ENCODE measurements at places on chromosomes 11 and 22.
A peak's percentile ranks its signal among the peaks of the same experiment; 100 is the strongest.

DNA sequence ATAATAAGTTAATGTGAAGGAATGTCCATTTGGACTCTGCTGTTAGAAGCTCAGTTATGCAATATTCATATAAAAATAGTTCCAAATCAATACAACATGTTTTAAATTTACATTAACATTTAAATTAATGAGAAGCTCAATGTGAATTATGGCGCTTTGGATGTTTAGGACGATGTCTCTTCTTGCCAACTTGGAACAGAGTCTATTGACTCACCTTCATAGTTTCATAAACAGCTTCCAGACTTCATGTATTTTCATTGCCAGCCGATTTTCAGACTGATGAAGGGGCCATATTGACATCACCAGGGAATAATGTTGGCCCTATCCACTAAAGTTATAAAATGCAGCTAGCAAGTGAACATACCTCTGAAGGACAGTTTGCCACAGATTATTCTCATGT lies 1136.2 kb downstream of the LRRC4C start:
- no peak for DNase-seq

GRCh38 chr22:45225732-45226502 lies 14.8 kb downstream of the KIAA0930 start:
- no peak for DNase-seq

GRCh38 chr11:42407341-42407740 lies 904.5 kb upstream of the API5 start:
- peak; percentile 84 for DNase-seq

GRCh38 chr11:118171269-118172062 lies 5.0 kb downstream of the SCN2B start:
- peak; percentile 79 for DNase-seq

- DNase-seq, result no peak
Observed at GRCh38 chr11:114190630-114191029, 105.6 kb upstream of the NNMT start.

GRCh38 chr11:79493555-79494171 lies 52.8 kb upstream of the TENM4 start:
- peak; percentile 78 for DNase-seq

DNA sequence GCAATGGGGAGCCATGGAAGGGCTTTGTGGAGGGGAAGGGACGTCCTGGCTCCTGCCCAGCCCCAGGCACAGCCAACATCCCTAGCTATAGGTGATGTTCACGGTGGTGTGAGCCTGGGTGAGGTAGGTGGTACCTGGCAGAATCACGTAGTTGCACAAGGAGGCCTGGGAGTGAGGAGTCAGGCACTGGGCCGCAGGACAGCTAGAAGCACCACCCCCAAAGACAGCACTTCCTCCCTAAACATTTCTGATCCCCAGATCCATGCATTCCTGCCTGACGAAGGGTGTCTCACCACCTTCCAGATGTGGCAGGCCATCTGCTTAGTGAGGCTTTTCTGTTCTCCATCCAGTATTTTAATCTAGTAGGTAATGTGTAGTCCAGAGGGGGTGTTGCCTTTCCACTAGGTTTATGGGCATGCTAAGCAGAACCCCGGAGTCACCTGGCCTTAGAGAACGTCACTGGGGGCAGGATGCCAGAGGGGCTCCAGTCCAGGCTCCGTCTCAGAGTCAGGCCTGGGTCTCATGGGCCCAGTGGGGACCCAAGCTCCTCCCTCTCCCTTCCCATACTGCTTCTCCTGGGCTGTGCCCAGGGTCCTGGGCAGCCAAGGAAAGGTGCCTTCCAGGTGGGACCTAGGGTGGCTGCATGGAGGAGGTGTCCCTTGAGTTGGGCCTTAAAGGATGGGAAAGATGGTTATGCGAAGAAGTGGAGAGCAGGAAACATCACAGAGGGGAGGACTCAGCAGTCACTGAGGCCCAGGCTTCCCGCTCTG lies 56.2 kb downstream of the OTOG start:
- DNase-seq, result no peak

DNA sequence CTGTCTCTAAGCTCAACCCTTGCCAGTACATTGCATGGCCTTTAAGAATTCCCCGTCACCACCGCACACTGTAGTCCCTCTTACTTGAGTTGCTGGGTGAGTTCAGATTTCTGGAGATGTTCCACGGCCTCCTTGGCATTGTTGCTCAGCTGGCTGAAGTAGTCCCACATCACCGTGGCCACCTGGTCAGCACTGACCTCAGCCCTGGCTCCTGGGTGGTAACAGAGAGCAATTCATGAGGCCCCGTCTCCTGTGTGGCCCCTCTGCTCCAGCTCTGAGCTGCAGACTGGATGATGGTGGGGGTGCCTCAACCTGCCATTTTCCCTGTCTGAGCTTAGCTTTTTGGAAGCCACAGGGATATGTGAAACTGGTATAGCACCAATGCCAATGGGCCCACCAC lies 529 bp downstream of the APOA4 start:
- DNase-seq, result no peak

DNA sequence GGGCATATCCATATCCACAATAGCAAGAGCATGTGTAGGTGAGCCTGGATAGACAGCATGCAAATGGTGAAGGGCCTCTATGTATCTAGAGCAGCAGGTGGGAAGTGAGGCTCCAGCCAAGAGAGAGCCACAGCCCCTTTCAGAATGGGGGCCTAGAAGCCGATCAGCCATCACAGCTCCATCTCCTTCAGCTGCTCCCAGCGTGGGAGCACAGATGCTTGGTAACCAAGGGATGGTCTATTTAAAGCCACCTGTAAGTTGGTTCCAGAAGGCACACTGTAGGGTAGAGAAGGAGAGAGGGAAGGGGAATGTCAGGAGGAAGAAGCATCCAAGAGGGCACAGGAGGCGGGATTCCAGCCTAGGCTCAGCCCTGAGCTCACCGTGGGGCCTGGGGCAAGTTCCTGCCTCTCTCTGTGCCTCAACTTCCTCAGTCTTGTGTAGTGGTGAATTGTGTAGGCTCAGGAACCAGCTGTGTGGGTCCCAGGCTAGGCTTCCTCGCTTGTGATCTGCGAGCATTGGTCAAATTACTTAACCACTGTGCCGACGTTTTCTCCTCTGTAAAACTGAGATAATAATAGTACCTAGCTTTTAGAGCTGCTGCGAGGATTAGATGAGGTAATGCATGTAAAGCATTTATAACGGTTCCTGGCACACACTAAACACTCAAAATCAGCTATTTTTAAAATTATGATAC lies 122.9 kb upstream of the NAV2 start:
- DNase-seq, result no peak

DNA sequence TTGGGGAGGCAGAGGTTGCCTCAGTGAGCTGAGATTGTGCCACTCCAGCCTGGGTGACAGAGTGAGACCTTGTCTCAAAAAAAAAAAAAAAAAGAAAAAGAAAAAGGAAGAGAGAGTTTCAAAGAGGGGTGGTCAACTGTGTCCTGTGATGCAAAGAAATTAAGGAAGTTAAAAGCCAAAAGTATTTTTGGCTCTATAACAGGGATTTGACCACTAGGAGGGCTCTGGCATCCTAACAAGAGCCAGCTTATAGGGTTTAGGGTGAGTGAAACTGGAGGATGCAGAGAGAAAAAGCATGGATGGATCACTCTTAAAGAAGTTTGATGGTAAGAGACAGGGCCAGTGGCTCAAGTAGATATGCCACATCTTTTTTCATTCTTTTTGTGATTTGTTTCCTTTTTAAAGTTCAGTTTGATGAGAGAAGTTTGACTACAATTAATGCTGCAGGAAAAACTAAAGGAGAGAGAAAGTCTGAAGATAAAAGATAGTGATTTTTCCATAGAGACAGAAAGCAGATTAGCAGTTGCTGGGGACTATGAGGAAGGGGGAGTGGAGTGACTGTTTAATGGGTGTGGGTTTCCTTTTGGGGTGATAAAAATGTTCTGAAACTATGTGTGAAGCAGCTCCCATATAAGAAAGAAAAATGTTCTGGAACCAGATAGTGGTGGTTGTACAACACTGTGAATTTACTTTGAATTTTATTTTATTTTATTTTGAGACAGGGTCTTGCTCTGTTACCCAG lies 11.1 kb upstream of the MICAL2 start:
- no peak for DNase-seq

DNA sequence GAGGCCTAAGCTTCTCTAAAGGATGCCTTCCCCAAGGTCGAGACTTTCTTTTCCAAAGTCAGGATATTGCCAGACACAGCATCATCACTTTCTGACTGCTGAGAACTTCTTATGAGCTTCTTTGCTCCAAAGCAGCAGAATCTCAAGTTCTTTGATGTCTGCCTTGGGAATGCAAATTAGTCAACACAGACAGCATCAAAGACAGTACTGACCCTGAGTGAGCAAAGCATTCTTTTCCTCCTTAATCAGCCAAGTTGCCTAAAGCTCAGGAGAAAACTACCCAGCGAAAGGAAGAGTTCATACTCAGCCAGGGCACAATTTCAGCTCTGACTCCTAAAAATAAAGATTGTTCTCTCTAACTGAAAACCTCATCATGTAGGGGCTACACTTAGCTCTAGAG lies 98.0 kb downstream of the SLC36A4 start:
- DNase-seq, result no peak

- DNase-seq, result no peak
Observed at GRCh38 chr11:108369064-108369463, 98.3 kb downstream of the C11orf65 start.

DNA sequence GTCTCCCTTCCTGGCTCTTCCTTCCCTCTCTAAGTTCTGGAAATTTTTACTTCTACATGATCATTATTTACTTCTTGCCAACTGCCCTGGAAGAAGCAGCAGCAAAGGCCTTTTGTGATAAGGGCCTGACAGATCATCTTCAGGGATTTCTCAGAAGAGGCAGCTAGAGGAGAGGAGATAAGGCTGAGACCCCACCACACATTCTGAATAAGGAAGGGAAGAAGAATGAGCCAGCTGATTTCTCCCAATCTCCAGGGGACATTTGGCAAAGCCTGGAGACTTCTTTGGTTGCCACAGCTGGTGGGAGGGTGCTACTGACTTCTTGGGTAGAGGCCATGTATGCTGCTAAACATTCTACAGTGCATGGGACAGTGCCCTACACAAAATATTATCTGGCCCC lies 122.4 kb upstream of the OR9Q1 start:
- no peak for DNase-seq

DNA sequence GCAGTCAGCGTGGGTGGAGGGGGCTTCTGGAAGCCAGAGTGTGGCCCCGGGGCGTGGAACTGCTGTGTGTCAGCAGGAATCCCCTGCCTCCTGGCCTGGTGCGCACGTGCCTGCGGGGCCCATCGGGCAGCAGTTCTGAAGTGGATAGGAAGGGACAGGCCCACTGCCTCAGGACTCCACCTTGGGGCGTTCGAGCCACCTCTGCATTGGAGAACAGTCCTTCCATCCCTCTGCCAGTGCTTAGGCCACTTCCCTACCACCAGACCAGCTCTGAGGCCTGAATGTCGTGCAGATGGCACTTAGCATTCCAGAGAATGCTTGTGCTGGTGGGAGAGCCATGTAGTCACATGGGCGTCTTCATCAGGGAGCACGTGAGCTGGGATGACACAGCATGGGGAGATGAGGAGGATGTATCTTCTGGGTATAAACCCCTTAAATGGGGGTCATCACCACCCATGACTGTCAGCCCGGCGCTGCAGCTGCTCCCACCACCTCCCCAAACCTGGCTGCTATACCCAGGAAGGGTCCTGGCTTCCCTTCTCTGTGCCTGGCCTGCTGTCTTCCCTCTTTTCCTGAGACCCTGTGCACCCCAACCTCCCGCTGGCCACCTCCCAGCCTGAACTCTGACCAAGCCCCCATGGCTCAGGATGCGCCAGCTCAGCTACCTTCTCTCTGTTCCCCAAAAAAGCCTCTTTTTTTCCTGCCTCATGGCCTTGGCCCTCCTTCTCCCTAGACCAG lies 9.7 kb downstream of the INCENP start:
- no peak for DNase-seq

- no peak for DNase-seq
Observed at GRCh38 chr11:119262668-119263351, 54.1 kb downstream of the MCAM start.

GRCh38 chr11:13462311-13462900 lies 616 bp downstream of the BTBD10 start:
- peak; percentile 78 for DNase-seq

- DNase-seq, result no peak
Observed at GRCh38 chr22:37162221-37163095, 12.7 kb upstream of the IL2RB start.

GRCh38 chr22:36277482-36278291 lies 24.8 kb downstream of the APOL1 start:
- DNase-seq, result peak; percentile 49

DNA sequence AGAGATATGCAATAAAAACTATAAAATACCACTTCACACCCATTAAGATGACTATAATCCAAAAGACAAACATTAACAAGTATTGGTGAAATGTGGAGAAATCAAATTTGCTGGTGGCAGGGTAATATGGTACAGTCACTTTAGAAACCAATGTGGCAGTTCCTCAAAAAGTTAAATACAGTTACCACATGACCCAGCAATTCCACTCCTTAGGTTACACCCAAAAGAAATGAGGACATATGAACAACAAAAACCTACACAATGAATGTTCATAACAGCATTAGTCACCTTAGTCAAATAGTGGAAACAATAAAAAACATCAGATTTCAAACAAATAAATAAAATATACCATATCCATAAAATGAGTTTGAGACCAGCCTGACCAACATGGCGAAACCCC lies 52.6 kb downstream of the RDX start:
- no peak for DNase-seq

GRCh38 chr11:112174789-112175598 lies at the start of gene BCO2:
Gene BCO2 (plus strand): TSS chr11:112175512. CDS start chr11:112175602, 90 bp downstream.
- peak; percentile 82 for DNase-seq

DNA sequence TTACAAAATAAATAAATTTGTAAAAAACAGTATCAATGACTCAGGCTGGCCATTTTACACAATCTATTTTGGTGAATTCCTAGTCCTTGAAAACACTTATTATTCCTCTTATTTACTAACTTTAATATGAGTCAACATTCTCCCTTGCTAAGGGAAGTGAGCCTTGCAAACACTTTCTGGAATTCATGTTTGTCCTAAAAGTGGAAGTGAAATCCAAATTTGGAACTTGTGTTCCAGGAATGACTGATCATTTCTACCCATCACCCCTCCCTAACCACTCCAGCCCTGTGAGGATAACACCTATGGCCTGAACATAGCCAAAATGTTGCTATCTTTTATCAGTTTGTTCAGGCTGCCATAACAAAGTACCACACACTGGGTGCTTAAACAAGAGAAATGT lies 83.1 kb downstream of the OR5AK2 start:
- no peak for DNase-seq

DNA sequence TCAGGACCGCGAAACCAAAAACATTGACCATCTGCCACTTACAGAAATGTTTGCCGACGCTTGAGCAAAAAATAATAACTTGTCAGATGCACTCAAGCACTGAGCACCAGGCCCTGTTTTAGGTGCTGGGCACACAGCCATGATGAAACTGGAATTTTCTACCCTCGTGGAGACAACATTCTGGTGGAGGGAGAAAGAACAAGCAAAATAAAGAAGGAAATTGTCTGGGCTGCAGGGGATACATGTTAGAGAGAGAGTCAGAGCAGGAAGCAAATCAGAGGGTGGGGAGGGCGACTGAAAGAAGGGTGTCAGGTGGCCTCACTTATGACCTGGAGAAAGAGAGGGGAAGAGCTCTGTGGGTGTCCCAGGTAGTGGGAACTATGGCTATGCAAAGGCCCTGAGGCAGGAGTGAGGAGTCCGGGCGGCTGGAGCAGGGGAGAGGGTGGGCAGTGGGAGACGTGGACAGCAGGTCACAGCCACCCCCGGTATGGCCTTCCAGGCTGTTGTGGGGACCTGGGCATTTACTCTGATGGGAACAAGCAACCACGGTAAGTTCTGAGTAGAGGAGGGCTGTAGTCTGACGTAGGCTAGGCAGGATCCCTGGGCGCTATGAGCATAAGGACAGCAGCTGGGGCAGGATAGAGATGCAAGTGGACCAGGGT lies 78.8 kb downstream of the MYEOV start:
- DNase-seq, result no peak

- no peak for DNase-seq
Observed at GRCh38 chr11:9302448-9302847, 11.9 kb downstream of the TMEM41B start.

- no peak for DNase-seq
Observed at GRCh38 chr11:129144256-129144655, 47.9 kb downstream of the ARHGAP32 start.
